ENCODE measurements at places on chromosomes 16 and 17.

DNA sequence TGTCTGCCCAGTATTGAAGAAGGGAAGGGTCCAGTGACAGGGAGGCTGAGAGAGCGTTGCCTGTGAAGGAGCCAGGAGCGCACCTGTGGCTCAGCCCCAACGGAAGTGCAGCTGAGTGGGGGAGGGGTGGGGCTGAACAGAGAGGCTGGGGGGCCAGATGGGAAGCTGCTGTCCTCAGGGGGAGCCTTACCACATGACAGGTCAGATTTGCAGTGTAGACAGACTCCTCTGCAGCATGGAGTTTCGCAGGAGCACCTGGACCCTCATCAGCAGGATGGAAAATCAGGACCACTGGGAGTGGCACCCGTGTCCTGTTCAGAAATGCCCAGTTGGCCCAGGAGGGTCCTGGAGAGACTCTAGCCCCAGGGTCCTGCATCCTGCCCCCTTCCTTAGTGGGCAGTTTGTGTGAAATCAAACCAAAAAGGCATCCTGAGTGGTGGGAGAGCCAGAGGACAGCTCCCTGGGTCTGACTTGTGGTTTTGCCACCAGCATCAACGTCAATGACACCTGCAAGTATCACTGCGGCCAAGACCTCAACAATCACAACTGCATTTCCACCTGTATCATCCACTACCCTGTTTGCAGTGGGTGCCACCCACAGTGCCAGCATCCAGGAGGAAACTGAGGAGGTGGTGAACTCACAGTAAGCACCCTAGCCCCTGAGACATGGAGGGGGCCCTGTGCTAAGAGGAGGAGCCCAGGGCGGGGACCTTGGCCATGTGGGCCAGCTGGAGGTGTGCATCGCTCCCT is 7.8 kb downstream of the CD300A start:
- no peak for DNase-seq

DNA sequence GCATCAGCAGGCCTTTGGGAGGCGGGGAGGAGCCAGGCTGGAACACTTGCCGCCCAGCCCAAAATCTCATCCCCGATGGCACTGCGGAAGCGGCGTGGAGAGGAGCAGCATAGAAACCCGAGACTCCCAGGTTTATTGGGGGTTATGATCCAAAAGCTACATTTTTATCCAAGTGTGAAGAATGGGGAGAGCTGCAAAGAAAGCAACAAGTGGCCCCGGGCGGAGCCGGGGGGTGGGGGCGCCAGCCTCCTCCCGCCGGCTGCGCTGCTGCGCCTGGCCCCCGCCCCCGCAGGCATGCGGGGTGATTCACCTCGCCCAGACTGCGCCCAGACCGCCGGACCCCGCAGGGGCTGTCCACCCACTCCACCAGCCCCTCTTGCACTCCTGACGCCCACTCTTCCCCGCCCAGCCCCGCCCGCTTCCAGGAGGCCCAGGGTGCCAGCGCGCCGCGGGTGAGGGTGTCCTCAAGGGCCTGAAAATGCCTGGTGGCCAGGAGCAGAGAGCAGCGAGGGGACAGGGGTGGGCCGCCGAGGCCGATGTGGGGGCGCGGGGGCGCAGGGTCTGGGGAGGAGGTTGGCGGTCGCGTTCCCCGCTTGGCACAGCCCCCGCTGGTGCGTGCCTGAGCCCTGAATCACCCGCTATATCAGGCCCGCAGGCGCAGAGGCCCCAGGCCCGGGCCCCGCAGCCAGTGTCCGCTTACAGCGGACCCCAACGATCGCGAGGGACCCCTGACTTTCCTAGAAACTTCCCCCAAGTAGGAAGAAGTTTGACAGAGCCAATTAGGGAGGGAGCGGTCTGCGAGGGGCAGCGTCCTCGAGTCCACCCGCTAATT is 1.3 kb downstream of the CAVIN1 start:
- no peak for DNase-seq

DNA sequence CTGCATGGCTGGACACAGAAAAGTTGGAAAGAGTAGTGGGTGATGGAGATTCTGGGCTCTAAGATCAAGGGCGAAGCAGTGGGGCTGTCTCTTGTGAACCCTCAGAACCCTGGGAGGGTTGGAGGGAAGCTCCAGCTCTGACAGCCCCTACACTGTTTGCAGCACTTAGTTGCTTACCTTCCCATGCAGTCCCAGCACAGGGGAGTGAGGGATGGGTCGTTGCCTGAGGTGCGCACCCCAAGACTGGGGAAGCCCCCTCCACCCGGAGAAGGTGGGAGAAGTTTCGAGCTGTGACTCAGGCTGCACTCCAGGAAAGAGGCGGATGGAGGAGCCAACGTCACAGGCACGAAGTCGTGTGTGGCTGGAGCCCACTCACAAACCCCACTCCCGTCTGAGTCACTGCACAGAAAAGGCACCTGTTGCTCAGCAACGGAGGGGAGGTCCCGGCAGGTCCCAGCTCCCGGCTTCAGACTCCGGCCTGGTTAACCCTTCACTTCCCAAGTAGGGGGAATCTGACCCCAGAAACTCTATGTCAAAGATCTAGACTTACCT is 60.1 kb downstream of the AIPL1 start:
- peak; percentile 17 for DNase-seq

GRCh38 chr16:74309789-74310781 is 13.5 kb downstream of the PSMD7 start:
- no peak for DNase-seq

- DNase-seq: no peak
Measured at GRCh38 chr17:64006361-64007088, 8.4 kb downstream of the PRR29 start.

GRCh38 chr16:48507391-48507790 is 102.6 kb downstream of the N4BP1 start:
- DNase-seq: no peak

DNA sequence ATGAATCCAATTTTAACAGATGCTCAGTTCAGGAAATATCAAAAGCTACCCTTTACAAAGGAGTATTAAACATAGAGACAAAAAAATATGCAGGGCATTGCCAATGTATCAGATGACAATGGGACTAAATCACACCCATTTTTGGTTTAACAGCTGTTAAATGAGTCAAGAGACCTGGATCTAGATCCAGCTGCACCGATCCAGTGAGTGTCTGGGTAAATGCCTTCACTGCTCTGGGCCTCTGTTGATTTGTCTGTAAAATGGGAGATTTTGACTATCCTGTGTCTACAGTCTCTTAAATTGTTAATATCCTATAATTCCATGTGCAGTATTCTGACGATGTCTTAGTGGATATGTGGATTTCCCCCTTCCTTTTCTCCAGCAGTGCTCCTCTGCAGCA is 16.4 kb downstream of the KRT23 start:
- DNase-seq: no peak

DNA sequence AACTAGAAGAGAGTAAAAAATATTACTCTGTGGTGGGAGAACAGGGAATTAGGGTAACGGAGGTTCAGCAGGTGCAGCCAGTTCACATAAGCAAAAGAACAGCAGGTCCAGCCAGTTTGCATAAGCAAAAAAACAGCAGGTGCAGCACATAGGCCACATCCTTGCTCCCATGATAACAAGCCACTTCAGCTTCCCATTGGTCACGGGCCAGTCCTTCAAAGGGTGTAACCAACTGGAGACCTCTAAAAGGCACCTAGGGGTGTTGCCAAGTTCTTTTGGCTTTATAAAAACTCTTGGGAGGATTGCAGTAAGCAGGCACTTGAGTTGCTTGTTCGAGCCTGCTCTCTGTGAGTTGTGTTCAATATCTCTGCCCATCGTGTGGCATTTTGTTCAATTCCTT is 488.1 kb downstream of the XYLT1 start:
- no peak for DNase-seq

- DNase-seq: no peak
Measured at GRCh38 chr16:87507351-87508069, 14.7 kb upstream of the ZCCHC14 start.

- DNase-seq: no peak
Measured at GRCh38 chr17:7459961-7460545, 15.2 kb downstream of the CHRNB1 start.

- DNase-seq: no peak
Measured at GRCh38 chr16:30491744-30492308, 19.3 kb downstream of the ITGAL start.

DNA sequence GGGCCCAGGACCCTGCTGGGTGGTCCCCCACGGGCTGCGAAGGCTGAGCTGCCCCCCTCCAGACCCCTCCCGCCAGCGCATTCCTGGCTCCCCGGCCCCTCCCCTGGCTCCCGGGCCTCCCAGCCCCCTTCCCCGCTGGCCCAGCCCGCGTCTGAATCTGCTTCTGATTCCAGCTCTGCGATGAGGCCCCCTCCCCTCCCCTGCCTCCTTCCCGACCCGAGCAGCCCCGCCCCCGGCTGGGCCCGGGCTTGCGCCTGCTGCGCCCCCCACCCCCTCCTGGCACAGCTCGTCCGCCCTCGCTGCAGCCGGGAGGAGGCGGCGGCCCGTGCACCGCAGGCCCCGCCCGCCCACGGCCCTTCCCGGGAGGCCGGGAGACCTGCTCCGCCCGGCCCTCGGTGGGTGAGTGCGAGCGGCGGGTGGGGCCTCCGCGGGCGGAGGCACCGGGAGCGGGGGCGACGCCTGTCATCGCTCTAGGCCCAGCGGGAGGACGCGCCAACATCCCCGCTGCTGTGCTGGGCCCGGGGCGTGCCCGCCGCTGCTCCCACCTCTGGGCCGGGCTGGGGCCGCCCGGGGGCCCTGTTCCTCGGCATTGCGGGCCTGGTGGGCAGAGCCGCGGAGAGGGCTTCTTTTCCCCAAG is at the start of gene NTN3:
Gene NTN3, plus strand, starts transcription at position 282 of the 637 bp plus-strand sequence. CDS start 405 bp downstream, outside the sequence.
- DNase-seq: no peak

GRCh38 chr17:34199932-34200534 is 55.1 kb upstream of the CCL2 start:
- DNase-seq: peak; percentile 58

DNA sequence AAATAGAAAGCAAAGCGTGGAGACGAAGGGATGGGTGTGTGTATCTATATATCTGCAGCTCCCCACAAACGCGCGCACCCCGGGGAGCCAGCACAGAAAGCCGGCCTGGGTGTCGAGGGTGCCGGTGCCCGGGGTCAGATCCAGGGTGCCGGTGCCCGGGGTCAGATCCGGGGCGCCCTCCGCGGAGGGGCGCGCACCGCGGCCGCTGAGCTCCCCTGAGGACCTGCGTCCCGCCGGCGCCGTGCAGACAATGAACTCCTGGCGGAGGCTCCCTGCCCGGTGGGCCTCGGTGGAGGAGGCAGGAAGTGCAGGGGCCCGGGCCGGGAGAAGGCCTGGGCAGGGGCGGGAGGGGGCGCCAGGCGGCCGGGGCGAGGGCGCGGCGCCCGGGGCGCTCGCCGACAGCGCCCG is 1.1 kb downstream of the ZNF423 start:
- no peak for DNase-seq

- DNase-seq: no peak
Measured at GRCh38 chr16:87628940-87629339, 26.6 kb downstream of the JPH3 start.

GRCh38 chr17:9104370-9105041 is 83.2 kb downstream of the NTN1 start:
- DNase-seq: no peak

DNA sequence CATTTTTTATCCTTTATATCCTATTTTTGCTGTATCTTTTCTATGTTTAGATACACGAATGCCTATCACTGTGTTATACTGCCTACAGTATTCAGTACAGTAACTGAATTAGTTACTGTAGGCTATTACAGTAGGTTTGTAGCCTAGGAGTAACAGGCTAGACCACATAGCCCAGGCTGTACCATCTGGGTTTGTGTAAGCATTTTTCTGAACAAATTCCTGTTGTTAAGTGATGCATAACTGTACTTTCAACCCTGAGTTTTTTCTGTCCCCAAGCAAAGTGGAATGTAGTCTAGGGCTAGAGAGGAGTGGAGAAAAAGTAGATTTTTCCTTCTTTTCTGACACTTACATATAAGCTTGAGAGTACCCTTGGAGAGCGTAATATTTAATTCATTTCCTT is 282.1 kb downstream of the HS3ST3B1 start:
- DNase-seq: no peak

DNA sequence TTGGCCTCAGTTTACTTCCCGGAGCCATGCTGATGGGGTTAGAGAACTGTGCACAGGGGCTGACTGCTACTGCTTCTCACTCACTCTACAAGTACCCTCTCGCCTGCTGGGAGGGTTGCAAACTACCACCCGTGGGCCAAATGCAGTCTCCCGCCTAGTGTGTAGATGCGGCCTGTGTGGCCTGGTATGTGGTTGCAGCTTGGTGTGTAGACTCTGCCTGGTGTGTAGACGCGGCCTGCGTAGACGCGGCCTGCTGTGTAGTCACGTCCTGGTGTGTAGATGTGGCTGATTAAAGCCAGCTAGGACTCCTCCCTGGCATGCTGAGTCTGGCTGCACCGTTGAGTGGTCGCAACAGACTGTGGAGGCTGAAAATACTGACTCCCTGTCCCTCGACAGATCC is 7.3 kb downstream of the CANT1 start:
- no peak for DNase-seq

Data from posterior cingulate gyrus (tissue), 11 donors.